ENCODE measurements at places on chromosomes 6 and 20.

DNA sequence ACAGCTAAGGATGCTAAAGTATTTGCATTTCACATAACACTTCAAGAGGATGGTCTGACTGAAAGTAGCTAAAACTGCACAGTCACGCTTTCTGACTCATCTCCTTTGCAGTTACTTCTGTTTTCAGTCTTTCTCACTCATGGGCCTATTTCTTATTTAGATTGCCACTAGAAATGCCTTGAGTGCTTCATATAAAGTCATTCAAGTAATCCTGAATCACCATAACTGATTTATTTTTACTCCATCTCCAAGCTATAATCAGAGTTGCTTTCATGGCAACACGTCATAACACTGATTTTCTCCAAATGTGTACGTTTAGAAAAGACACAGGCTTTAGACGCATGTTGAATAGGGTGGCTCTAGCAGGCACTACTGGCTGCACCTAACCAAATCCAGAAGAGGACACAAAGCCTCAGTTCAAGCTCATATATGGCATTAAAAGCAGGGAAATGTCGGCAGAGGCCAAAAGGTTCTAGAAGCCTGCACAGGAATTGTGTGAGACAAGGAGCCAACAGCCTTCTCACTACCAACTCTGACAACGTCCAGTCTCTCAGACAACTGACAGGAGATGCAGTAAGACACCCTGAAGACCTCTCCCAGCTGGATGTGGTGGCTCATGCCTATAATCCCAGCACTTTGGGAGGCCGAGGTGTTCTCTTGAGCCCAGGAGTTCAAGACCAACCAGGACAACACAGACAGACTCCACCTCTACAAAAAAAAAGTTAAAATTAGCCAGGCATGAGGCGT is 64.1 kb upstream of the BEND6 start:
- DNase-seq, result no peak

DNA sequence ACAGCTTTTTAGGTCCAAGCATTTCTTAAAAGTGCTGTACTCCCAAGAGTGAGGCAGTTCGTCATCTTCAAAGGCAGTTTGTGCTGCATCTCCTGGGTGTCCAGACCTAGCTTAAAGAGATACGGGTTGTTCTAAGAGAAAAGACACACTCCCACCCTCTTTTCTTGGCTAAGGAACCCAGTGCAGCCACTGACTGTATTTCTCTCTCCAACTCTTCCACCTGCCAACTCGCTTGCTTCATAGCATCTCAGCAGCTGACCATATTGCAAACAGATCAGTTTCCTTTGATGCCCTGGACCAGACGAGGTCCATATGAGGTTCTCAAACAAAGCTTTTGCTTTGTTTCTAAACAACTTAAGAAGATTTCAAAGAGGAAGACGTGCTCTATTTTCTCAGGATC is 101.1 kb downstream of the ISM1 start:
- no peak for DNase-seq

DNA sequence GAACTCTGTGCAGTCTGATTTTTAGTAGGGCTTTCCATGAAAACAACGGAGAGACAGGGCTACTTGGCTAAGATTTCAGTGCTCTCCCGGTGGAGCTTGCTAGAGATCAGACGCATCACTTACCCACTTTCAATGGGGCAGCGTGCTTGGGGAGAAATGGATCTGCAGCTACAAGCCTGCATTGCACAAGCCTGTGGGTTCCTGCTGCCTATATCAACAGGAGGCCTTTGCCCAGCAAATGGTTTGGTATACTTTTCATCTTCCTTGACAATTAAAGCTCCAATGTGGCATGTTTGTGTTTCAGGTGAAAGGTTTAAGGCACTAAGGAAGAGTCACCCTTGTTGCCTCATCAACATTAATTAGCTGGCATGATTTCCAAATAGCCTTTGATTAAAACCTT is 136.0 kb upstream of the FOXQ1 start:
- no peak for DNase-seq

DNA sequence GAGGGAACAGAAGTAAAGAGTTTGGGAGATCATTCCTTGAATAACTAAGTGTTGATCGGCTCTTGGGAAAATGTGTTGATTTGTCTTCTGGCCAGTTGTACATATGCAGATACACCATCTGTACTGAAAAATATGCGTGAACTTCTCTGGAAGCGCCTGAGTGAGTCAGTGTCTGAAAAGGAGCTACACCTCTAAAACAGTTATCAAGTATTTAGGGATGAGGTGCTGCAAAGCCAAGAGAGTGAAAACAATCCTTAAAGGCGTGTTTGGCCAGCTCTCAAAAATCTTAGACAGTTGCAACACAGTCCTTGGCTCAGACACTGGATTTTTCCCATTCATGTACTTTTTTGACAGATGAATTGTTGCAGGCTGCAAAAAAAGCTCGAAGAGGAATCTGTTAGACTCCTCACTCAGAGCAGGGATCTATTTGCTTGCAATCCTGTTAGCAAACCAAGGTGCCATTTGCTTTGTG is 61.3 kb downstream of the BMP6 start:
- no peak for DNase-seq

- no peak for DNase-seq
Observed at GRCh38 chr20:50704971-50705370, 13.6 kb upstream of the RIPOR3 start.

DNA sequence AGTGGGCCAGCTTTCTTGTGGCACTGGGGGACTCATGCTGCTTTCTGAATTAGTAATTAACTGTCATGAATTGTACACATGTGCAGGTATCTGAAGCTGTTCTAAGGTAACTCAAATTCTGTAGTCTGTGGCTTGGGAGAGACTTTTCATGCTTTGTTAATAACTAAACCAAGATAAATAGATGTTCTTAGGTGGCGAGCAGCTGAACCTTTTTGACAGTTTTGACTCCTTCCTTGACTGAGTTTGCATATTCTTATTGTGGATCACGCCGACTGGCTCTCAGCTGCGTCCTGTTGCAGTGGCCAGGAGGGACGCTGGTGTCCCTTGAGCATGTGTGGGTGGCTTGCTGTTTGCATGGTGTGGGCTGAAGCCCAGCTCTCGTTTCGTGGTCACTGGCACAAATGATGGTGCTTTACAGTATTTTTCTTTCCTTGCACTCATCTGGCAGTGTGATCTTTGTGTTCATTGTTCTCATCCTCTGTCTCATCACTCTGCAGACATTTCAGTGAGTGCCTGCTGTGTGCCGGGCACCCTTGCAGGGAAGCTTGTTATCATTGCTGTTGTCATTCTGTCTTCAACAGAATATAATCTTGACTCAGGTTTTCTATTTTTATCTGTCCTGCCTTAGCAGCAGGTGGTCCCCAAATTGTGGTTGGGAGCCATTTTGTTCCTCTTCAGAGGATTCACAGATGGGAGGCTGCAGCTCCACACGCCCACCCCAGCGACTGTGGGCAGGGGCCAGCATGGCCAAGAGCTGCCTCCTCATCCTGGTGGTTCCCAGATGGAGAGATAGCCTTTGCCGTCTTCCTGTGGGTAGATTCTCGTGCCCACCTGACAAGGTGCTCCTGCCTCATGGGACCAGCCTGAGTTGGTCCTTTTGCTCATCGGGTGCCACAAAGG is 39.6 kb downstream of the DUSP22 start:
- DNase-seq, result no peak
